ENCODE measurements at places on chromosomes 12 and 14. TPM values are rescaled to one million over a fixed set of nuclear protein-coding genes. Genes with fewer than 3 reads are reported as not detected.

PMCH gene
- not detected for total RNA-seq

SLC4A8 gene
- 1.1 TPM for total RNA-seq

FERMT2 gene
- 74.1 TPM for total RNA-seq

DNA sequence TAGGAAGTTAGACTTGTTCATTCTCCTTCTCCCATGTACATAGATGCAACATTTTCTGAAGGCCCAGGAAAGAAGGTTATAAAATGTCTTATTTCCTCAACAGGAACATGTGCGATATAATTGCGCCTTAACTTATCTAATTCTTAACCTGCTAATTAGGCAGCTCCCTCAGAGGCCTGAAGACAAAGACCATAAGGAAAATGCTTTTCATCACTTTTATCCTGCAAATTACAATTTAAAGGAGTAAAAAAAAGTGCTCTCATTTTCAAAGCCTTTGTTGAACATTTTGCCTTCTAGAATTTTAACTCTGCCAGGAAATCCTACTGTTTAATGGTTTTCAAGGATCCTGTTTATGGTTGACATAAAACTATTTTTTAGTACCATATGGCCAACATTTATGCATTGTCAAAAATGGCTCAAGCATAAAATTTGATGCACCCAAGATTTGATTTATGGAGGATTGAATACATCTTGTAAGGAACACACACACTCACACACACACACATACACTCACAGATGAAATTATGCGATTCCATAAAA is 660.4 kb upstream of the TMEM132C start:
- no peaks in the 10 kb centered on the region for H3K4me1 ChIP-seq
- H3K27ac ChIP-seq: no peak overlapping the region
- H3K4me3 ChIP-seq: no peak overlapping the region
- no peak for DNase-seq
- H3K27me3 ChIP-seq: no peaks in the 10 kb centered on the region

DNA sequence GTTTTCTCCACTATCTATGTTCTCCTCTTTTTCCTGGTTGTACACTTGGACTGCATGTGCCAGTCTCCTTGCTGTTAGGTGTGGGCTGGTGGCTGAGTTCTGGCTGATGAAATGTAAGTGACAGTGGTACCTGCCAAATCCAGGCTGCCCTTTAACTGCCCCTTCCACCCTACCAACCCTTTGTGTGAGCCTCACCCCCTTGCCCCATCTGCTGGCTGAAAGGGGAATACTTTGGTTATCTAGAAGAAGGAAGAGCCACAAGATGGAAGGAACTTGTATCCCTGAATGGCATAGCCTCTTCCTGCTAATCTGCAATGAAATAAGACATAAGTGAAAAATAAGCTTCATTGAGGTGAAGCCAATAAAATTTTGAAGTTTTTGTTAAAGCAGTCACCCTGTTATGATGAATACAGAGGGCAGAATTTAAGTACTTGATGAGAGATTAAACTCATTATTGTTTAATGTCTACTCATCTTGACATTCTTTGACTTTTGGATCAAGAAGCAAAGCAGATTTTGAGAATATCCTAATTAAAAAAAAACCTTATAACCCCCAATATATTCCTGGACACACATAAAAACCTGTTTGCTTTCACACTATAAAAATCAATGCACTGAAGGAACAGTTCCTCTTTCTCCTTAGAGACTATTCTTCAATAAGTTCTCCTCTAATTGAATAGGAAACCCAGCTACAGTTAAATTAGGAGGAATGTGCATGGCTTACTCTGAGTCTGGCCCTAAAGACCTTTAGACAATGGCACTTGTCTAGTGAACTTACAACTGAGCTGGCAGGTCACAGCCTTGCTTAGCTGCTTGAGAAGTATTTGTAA is 262.6 kb upstream of the BTG1 start:
- H3K4me3 ChIP-seq: no peak overlapping the region
- no peaks in the 10 kb centered on the region for H3K36me3 ChIP-seq
- H3K4me1 ChIP-seq: peaks cover 4% of the 10 kb centered on the region
- no peak overlapping the region for H3K27ac ChIP-seq
- peak; percentile 56 for DNase-seq

DNA sequence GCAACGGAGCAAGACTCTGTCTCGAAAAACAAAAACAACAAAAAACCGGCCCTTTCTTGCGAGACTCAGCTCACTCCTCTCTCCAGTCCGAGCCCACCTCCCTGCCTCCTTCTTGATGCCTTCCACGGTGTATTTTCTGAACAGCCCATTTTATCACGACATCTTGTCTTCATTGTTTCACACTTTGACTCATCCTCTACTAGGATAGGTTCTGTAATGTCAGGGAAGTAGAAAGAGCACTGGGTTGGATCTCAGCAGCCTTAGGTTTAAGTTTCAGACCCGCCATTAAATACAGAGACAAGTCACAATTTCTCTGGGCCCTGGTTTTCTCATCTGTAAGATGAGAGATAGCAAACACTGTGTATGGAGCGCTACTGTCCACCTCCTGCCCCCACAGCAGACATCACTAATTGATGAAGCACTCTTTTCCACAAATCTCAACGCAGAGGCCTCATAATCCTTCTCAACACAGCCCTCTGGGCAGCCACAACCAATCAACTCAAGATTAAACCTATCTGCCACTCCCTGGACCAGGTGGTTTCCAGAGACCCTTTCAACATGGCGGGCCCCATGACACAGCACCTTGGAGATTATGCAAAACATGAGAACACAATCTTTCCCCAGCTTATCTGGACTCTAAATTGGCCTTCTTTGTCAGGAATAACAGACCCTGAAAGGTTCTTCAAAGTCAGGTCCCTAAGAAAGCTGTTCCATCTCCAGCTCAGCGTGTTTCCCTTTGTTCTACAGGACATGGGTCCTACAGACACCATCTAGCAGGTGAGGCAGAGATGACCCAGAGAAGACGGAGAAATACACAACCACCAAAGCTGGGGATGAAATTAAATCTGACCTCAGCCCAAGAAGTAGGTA is 35.6 kb downstream of the CCDC88C start:
- H3K27me3 ChIP-seq: no peaks in the 10 kb centered on the region
- H3K4me1 ChIP-seq: peaks cover 11% of the 10 kb centered on the region
- DNase-seq: no peak
- H3K36me3 ChIP-seq: no peaks in the 10 kb centered on the region
- H3K4me3 ChIP-seq: no peak overlapping the region

DNA sequence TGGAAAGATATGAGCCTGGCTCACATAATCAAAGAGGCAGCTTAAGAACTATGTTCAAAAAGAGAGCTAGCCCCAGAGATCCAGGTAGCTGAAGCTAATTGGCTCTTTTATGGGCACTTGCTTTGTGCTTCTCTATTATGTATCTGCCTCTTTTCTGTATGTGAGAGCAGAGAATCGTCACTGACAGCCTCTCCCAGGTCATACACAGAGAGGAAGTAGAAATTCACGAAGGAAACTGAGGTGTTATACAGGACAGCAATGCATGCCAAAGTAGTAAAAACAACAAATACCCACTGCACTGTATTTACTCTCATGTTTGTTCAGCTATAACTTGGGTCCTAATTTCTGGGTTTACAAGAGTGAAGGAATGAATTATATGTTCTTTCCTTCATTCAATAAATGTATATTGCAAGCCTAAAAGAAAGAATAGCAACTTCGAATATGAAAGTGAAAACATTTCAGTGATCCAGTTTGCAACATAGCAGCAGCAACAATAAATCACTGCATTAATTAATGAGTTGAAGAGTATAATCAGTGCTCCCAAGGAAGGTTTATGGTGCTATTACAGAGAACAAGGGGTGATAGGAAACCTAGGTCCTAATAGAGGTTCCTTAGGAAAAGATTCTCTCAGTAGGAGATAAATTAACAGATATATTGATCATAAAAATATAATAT is 47.1 kb upstream of the ATXN7L3B start:
- H3K27me3 ChIP-seq: no peaks in the 10 kb centered on the region
- no peaks in the 10 kb centered on the region for H3K4me1 ChIP-seq
- no peaks in the 10 kb centered on the region for H3K36me3 ChIP-seq
- H3K4me3 ChIP-seq: no peak overlapping the region
- no peak for DNase-seq

DNA sequence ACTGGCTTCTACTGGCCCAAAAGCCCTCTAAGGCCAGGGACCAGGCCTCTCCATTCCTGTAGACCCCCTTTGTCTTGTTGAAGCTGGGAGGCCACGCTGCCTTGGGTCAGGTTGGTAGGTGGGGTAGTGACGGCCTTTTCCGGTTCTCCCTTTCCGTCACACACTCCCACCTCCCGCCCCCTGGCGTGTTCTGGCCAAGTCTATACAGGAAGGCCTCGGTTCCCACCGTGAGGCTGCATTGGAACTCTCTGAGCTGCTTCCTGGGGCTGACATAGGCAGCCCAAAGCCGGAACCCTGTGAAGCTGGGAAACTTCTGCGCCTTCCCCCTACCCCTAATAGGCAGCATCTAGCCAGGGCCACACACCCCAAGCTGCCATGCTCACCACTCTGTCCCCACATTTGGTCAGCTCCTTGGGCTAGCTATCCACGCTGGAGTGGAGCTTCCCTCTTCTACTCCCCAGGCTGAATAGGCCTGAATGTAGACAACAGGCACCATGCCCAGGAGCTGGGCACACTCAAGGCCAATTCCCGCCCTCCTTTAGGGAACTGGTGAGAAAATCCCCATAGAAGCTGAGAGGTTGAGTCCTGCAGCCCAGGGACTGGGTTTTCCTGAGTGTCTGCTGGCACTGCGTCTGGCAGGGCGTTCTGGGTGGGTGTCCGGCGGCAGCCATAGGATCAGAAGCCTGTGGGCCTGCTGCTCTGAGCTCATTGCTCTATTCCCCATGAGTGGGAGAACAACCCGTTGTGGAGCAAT is 35.7 kb downstream of the RIN3 start:
- no peak overlapping the region for H3K4me3 ChIP-seq
- no peak for DNase-seq
- H3K27me3 ChIP-seq: no peaks in the 10 kb centered on the region
- peaks cover 38% of the 10 kb centered on the region for H3K4me1 ChIP-seq
- H3K36me3 ChIP-seq: no peaks in the 10 kb centered on the region
- H3K27ac ChIP-seq: peak overlapping the region; percentile 67

GRCh38 chr12:116551952-116552772 is 7.0 kb upstream of the MAP1LC3B2 start:
- H3K4me3 ChIP-seq: no peak overlapping the region
- H3K4me1 ChIP-seq: no peaks in the 10 kb centered on the region
- H3K27ac ChIP-seq: no peak overlapping the region
- H3K36me3 ChIP-seq: no peaks in the 10 kb centered on the region
- H3K27me3 ChIP-seq: no peaks in the 10 kb centered on the region

- H3K27me3 ChIP-seq: no peaks in the 10 kb centered on the region
- H3K27ac ChIP-seq: no peak overlapping the region
- H3K36me3 ChIP-seq: no peaks in the 10 kb centered on the region
These were observed 92.6 kb upstream of the TMPO start for GRCh38 chr12:98422812-98423211.

- DNase-seq: peak; percentile 42
- no peak overlapping the region for H3K4me3 ChIP-seq
- peak overlapping the region; percentile 32 for H3K27ac ChIP-seq
- H3K36me3 ChIP-seq: no peaks in the 10 kb centered on the region
- H3K4me1 ChIP-seq: no peaks in the 10 kb centered on the region
- H3K27me3 ChIP-seq: no peaks in the 10 kb centered on the region
These were observed 8.5 kb upstream of the PTPRB start for GRCh38 chr12:70645494-70646317.

DNA sequence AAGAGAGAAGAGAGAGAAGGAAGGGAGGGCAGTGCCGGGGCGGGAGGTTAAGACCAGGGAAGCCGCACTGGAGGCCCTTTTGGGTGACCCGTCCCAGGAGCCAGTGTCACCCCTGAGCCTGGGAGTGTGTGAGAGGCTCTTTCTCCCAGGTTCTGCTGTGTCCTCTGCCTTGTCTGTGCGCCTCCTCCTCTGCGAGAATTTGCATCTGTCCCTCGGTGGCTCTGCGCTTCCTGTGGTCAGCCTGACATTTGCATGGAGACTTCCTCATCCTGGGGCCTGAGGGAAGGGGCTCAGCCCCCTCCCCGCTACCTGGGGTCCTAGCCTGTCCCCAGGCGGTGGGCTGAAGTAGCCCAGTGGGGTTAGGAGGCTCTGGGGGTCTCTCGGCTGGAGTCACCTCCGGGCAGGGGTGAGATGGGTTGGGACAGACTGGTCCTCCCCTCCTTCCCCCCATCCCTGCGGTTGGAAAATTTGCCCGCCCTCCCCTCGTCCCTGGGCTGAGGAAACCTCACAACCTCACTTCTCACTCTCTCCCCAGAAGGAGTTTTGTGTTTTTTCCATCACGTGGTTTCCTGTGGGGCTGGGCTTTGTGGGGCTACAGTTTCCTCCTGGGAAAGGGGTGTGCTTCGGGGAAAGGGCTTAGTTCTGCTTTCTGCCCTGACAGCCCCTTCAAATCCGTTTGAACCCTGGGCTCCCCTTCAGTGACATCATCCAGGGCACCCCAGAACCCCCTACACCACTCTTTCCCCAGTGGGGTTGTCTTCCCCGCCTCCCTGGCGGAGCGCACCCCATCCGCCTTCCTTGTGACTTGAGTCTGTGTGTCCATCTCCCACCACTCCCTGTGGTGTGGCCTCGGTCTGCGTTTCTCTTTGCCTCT is 2.5 kb downstream of the PTPN6 start:
- no peaks in the 10 kb centered on the region for H3K36me3 ChIP-seq
- peak; percentile 79 for DNase-seq
- H3K4me1 ChIP-seq: peaks cover 35% of the 10 kb centered on the region
- peak overlapping the region; percentile 77 for H3K27ac ChIP-seq
- no peak overlapping the region for H3K4me3 ChIP-seq
- no peaks in the 10 kb centered on the region for H3K27me3 ChIP-seq

DNA sequence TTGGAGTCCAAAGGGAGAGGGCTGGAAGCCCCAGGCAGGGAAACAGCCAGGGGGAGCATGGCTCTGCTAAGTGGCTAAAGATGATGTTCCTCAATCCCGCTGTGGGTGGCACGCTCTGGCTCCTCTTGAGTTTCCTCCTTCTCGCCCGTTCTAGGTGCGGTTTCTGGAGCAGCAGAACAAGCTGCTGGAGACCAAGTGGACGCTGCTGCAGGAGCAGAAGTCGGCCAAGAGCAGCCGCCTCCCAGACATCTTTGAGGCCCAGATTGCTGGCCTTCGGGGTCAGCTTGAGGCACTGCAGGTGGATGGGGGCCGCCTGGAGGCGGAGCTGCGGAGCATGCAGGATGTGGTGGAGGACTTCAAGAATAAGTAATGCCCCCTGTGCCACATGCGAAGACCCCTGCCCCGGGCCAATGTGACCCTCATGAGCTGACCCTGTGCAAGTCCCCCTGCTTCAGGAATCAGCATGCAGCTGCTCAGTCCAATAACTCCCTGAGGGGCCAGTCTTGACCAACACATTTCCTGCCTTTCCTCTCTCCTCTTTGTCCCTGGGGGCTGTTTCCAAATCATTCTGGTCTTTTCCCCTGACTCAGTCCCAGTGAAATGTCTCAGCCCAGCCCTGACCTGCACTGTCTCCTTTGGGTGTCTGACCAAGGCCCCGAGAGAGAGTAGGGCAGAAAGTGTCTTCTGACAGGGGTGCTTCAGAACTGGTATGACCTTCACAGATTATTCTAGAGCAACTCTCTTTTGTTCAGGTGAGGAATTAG is 2.1 kb downstream of the KRT7 start:
- no peak overlapping the region for H3K27ac ChIP-seq
- H3K27me3 ChIP-seq: peaks cover 21% of the 10 kb centered on the region
- peaks cover 16% of the 10 kb centered on the region for H3K4me1 ChIP-seq
- DNase-seq: no peak
- H3K4me3 ChIP-seq: no peak overlapping the region
